Vagina (tissue), 2 donors: ENCODE measurements at places on chromosomes 12 and 14.
A peak's percentile ranks its signal among the peaks of the same experiment; 100 is the strongest.

GRCh38 chr12:69024907-69025306 is 91.9 kb upstream of the CPM start:
- no peak for DNase-seq

DNA sequence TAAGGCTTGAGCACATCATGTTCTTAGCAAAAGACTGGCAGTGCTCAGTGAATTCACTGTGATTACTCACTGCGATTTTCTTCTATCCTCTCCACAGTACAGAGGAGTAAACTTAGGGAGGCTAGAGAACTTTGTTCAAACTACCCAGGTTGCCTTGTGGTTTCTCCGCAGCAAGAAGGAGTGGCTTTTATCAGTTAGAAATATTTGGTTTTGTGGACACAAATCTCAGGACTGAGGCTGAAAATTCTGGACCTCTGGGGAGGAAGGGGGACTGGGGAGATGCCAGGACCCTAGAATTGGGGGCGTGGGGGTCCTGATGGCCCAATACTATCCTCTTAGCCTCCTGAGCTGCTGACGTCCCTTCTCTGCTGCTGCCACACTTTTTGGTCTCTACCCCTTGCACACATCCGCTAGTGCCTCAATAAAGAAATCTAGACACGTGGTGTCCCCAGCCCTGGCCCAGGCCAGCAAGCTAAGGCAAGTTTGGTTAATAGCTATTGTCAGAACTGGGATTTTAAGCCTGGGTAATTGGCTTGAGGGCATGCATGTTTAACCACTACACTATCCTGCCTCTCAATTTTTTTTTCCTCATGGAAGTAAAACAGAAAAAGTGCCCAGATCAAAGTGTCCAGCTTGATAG is 842 bp downstream of the OAS2 start:
- peak; percentile 87 for DNase-seq

GRCh38 chr14:89430391-89431236 is 13.6 kb upstream of the FOXN3 start:
- DNase-seq = no peak

GRCh38 chr14:76876076-76876475 is 49.9 kb downstream of the LRRC74A start:
- no peak for DNase-seq

DNA sequence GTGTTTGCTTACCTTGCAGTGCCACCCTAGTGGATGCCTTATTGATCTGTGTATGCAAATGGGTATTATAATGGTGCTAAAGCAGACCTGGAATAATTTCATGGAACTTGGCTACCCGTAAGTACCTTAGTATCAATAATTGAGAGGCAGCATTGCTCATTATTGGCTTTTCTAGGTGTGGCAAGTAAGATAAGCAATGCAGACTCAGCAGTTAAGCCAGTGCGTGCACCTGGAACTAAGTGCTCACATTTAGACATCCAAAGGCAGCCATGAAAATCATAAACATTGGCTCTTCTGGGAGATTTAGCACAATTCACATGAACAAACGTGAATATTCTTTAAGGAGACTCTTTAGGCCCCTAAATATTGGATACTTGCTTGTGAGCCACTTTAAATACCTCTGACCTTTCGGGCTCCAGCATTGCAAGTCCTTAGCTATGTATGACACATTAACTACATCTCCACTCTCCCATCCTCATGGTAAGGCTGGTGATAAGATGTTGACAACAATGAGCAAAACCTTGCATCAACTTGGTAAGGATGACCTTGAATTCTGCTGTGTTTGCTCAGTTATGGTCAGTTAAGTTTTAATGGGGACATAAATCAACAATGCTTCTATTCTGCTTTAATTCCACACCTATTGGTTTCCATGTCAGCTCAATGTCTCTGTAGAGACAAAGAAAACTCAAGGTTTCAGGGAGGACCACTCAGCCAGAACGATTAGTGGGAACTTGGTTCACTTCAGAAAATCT is 112.0 kb downstream of the SLC5A8 start:
- no peak for DNase-seq

DNA sequence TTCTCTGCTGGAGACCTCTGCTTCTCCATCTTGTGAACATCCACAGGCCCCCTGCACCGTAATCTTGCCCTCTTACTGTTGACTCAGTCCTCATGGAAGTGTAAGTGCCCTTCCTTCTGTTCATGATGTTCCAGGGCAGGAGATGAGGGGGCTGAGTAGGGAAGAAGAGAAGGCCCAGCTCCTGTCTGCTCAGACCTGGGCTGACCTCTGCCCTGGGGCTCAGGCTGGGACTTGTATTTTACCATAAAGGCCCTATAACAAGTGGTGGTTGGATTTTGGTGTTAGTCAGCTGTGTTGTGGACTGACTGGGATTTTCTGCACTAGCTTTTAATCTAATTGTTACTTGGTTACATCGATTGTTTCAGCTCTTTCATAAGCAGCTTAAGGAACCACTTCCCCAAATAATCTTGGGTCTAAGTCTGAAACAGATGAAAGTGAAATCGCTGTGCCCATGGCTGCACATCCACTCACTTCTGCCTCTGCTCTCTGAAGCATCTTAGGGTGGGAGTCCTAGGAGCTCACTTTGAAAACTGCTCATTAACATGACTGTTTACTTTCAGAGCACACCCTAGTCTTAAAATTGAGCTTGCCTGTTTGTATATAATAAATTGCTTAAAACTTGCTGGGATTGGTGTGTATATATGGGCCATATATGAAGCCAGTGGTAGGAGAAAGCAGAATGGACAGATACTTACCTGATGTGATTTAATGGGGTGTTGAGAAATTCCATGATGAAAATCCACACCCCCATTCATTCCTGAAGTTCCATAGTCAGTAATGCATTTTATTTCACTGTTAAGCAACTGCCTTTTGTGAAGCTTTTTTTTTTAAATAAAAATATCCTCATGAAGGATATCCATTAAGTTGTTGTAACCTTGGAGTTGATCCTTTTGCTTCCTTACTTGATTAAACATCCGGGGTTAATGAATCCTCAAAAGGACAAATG is 17.7 kb downstream of the C12orf71 start:
- DNase-seq = no peak

GRCh38 chr12:95184121-95184520 is 33.1 kb downstream of the FGD6 start:
- DNase-seq = no peak

DNA sequence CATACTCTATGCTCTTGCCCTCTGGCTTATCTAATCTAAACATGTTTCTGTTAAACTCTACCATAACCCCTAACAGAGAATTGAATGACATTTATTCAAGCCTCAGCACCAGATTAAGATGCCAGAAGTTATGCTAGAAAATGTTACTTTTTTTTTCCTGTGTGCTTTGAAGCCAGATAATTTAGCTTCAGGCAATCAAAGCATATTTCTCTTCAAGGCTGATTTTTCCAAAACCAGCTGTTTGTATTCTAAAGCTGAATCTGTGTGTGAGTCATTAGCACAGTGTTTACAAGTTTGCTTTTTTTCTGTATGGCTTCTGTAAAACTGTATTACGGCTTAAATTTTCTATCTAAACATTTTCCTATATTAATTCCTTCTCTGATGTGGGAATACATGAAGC is 326.1 kb downstream of the FSCB start:
- DNase-seq = no peak

GRCh38 chr12:124722878-124723277 is 140.8 kb downstream of the SCARB1 start:
- DNase-seq = no peak

- DNase-seq = no peak
These were observed 23.1 kb downstream of the XRCC3 start for GRCh38 chr14:103692159-103692558.

DNA sequence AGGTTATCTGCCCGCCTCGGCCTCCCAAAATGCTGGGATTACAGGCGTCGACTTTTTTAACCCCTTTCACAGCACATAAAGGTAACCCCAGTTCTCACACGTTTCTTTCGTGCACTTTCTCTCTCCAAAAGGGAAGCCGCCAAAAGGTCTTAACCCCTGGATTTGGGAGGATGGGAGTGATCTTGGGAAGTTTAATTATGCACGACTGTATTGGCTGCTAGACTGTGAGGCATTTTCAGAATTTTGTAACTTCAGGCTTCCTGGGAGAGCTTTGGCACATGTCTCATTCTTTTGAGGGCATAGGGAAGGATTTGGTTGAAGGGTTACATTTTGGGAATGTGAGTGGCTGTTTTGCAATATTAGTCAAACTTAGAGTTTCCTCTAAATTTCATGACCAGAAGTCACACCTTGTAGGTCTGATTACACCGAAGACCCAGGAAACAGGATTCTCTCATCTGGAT is 1.4 kb upstream of the SMARCC2 start:
- no peak for DNase-seq

DNA sequence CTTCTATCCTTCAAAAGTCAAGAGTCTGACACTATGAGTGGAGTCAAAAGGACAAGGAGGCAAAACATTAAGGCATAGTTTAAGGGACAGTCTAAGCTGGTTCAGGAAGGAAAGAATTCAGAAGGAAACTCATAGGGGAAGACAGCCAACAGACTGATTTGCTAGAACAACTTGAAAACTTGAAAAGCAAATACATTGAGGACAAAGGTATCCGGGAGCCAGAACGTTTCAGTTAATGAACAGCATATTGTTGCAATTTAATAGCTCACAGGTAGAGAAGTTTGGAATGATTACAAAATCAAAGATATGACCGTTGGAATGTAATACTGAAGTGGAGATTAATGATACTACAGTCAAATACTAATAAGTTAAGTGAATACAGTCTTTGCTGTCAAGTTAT is 312.8 kb upstream of the RPL10L start:
- no peak for DNase-seq

DNA sequence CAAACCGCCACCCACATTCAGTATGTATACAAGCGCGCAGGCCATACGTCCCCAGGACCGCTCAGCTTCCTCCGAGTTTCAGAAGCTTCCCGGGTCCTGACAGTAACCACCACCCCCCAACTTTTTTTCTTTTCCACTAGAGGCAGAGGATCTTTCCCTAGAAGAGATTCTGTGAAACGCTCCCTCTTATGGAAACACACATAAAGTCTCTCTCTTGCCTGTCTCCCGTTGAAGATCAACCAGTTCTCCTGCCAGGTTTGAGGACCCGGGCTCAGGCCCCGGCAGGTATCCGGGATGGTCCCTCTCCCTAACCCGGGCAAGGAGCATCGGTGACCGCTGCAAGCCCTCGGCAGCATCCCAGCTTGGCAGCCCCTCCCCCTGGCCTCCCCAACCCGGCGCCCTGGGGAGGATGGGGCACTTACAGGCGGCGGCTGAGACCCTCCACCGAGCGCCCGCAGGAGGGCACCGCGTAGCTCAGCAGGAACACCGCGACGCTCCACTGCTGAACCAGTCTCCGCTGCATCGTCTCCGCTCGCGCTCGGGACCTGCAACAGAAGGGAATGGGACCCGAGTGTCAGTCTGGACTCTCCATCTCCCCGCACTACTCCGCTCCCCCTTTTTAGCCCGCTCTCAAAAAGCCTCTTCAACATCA is 3.4 kb downstream of the PTHLH start:
- DNase-seq = no peak

- no peak for DNase-seq
These were observed 1.5 kb downstream of the IRF2BPL start for GRCh38 chr14:77026930-77027537.

GRCh38 chr14:99792210-99792535 is 1.0 kb upstream of the EML1 start:
- no peak for DNase-seq

DNA sequence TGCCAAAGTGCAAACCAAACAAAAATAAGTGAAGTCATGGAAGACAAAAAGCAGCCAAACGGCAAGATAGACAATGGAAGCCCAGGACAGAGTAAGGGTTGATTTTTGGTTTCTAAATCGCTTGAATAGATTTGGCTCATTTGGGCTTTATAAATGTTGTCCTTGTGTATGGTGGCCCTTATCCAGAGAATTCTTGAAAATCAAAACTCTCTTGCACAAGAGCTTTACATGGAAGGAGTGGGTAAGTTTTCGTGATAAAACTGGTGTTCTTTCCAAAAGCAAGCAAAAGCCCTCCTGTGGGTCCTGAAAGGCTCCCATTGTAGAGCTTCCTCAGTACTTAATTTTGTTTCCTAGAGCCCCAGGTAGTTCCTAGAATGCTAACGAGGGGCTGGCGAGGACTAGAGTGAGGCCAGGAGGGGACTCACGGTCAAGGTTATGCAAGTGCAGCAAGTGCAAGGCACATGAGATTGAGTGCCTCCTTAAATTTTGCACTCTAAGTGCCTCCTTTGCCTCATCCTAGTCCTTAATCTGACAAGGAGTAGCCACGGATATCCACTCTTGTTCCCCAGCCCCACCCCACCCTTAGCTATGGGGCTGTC is 4.1 kb downstream of the SIX6 start:
- DNase-seq = no peak

- DNase-seq = no peak
These were observed 209.9 kb upstream of the IGF1 start for GRCh38 chr12:102690253-102690652.

DNA sequence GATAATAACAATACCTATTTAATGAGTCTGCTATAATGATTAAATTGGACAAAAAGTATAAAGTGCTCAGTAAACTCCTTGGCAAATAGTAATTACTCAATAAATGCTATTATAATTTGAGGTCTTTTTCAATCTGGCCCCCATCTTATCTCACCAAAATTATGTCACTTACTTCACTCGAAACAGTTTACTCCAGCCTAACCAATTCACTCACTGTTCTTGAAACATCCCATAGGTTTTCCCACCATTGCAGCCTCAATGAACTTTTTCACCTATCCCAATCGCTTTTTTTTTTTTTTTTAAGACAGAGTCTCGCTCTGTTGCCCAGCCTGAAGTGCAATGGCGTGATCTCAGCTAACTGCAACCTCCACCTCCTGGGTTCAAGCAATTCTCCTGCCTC is 17.5 kb upstream of the PRKAG1 start:
- DNase-seq = no peak

GRCh38 chr12:101276433-101276832 is 3.5 kb upstream of the UTP20 start:
- DNase-seq = no peak

- peak; percentile 77 for DNase-seq
These were observed 72.8 kb downstream of the TNFAIP2 start for GRCh38 chr14:103195828-103196615.

GRCh38 chr12:106359646-106360399 is 2.3 kb downstream of the POLR3B start:
- no peak for DNase-seq

GRCh38 chr12:12083688-12084087 is 12.9 kb downstream of the BCL2L14 start:
- peak; percentile 25 for DNase-seq

GRCh38 chr12:15633201-15633600 is 156.0 kb downstream of the EPS8 start:
- no peak for DNase-seq

GRCh38 chr12:84034871-84035270 is 877.7 kb downstream of the SLC6A15 start:
- no peak for DNase-seq

GRCh38 chr12:102204025-102204424 is 6.4 kb upstream of the PMCH start:
- DNase-seq = no peak

DNA sequence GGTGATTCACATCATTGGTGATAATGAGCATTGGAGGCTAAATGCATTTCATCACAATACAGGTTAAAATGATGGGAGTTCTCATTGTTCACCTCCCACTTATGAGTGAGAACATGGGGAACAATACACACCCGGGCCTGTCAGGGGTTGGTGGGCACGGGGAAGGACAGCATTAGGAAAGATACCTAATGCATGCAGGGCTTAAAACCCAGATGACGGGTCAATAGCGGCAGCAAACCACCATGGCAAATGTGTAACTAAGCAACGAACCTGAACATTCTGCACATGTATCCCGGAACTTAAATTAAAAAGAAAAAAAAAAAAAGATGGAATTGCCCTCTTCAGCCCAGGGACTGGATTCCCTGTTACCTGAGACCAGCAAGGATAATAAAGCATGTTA is 2.3 kb upstream of the LUM start:
- DNase-seq = no peak
